ENCODE measurements at places on chromosomes 3 and 15.

DNA sequence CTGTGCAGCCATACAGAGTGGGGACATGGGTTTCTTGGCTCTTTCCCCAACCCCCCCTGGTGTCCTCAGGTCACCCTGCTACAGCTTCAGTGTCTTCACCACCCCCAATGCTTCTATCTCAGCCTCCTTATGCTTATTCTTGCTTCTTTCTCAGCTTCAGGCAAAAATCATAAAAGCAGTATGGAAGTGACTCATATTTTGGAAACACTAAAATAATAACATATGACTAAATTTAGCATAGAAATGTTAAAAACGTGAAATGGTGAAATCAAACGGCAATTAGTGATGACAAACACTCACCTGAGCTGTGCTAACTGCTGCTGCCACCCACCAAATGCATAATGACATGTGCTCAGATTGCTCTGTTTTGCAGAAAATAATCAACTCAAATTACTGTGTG is 475.2 kb upstream of the EPHA3 start:
- DNase-seq: no peak

DNA sequence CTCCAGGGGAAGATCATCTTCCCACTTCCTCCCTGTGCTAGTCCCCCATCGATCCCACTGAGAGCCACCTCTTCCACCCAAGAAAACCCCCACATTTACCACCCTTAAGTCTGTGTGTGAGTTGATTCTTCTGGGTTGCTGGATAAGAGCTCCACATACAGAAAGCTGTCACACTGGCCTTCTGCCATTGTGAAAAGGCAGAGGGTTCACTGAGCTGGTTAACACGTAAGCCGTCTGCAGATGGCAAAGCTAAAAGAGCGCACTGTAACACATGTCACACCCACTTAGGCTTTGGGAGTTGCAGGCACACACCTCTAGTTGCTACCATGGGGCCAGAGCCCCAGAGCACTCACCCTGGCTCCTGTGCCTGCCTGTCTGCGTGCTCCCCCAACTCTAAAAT is 309.8 kb upstream of the LRRC3B start:
- DNase-seq: no peak

DNA sequence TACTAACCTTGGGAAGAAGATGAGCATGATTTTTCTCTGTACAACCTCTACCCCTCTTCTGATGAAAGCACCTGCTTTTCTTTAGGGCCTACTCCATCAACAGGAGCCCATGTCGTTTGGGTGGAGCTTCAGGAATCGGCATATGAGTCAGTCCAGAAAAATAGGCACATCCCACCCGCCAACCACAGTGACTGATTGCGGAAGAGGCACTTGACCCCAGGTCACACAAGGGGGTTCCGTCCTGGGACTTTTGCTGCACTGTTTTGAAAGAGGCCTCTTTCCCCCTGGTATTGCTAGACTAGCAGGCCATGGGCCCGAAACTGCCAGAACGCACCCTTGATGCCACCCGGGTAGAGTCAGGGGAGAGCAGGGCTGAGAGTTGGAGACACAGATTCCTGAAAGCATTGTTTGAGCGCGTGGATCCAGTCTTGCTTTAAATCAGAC is 19.3 kb upstream of the NRROS start:
- no peak for DNase-seq

GRCh38 chr15:28911310-28911931 is 25.6 kb downstream of the APBA2 start:
- DNase-seq: no peak

- no peak for DNase-seq
These were observed 90.1 kb upstream of the RGMA start for GRCh38 chr15:93179072-93179471.

- no peak for DNase-seq
These were observed 30.6 kb downstream of the CHDH start for GRCh38 chr3:53815651-53816050.

DNA sequence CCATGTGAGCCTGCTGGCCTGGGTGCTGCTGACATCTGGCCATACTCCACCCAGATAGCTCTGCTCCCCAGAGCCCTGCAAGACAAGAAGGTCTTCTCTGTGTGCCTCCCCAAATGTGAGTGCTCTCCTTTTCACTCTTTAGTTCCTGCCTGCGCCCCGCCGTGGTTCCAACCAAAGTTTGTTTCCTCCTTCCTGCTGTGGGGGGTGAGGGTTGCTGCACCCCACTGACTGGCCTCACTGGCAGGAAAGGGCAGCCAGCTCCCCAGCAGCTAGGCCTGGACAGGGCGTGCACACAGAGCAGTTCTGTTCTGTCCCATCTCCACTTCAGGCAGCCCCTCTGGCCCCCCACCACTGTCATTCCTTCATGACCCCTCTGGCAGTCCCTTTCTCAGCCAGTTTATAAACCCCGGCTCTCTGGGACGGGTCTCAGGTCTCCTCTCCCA is 5.4 kb upstream of the CCDC174 start:
- DNase-seq: no peak

GRCh38 chr15:40133544-40133943 is 24.9 kb upstream of the BMF start:
- no peak for DNase-seq

DNA sequence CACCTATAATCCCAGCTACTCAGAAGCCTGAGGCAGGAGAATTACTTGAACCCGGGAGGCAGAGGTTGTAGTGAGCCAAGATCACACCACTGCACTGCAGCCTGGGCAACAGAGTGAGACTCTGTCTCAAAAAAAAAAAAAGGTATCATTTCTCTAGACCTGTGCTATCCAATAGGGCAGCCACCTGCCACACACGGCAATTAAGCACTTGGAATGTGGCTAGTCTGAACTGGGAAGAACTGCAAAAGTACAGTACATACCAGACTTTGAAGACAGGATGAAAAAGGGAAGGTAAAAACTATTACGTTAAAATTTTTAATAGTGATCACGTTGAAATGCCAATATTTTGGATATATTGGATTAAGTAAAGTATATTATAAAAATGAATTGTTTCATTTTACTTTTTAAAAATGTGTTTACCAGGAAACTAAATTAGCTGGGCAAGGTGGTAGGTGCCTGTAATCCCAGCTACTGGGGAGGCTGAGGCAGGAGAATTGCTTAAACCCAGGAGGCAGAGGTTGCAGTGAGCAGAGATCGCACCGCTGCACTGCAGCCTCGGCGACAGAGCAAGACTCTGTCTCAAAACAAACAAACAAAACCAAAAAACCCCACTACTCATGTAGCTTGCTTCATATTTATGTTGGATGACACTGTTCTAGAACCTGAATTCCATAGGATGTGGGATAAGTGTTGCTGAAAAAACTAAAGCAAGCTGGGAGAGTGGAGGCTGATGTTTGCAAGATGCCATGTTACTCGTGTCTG is 2.3 kb downstream of the CYP8B1 start:
- DNase-seq: no peak

DNA sequence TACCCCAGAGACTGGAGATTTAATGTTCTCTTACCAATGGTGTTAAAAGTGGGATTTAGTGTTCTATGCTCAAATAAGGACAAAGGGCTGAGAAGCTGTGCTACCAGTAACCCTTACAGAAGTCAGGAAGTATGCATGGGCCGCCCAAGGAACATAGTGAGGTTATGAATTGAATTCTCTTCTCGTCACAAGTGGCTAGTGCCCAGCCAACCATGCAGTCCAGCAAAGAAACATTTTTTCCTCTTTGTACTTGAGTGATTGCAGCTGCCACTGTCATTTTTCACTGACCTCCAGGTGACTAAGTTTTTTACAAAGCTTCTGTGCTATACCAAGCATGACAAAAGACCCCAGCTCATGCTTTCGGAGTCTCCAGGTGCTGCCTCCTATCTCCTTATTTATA is 110.6 kb upstream of the DCBLD2 start:
- DNase-seq: peak; percentile 56

- DNase-seq: no peak
These were observed 60.5 kb upstream of the MME start for GRCh38 chr3:155019575-155019974.

GRCh38 chr15:26096581-26096980 is 233.5 kb upstream of the ATP10A start:
- DNase-seq: no peak

- DNase-seq: no peak
These were observed 9.6 kb downstream of the LRRK1 start for GRCh38 chr15:100928632-100929280.

DNA sequence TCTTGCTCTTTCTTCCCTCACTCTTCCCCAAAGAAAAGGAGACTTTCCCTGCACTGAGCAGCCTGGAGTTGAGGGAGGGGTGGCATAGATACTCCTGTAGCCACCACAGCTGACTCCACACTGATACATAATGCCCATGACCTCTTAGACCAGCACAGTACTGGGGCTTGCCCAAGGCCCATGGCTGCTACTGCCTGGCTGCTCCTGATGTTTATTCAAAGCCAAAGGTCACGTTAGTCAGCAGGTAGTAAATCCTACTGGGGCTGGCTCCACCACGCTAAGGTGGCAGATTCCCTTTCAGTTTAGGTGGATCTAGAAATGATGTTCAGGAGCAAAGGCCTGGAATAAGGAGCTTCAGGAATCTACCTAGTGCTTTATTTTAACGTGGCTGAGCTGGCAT is 212.7 kb downstream of the C3orf38 start:
- no peak for DNase-seq
